ENCODE measurements at places on chromosomes 2 and 18. TPM values are rescaled to one million over a fixed set of nuclear protein-coding genes. Genes with fewer than 3 reads are reported as not detected.

MAIP1 gene
- total RNA-seq, result 28.5 TPM

DNA sequence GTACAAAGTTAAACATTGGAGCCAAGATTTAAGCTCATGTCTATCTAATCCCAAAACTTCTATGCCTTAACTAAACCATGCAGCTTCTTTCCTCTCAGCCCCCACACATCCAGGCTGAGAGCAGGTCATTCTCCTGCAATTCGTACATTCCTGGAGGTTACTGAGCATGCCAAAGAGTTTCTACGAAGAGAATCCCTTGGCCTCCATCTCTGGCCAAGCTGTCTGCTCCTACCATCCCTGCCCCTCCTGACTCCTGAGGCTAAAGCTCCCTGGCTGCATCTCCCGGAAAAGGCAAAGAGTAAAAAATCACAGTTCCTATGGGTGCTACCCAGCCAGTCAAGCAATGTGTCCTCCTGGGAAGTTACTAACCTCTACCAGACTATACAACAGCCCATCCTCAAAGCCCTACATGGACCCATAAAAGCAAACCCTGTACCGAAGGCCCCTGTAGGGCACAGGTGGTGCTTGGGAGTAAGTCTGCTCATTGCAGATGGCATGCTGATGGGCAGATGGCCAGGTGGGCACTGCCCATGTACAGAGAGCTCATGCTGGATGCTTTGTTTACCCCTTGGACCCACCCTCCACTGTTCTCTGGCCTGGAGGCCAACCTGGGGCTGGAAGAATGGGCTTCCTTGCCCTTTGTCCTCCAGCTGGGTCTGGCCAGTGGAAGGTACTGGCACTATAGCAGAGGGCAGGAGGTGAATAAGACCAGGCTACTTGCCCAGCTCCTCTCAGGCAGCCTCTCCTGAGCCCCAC lies 99.5 kb downstream of the TTC32 start:
- DNase-seq, result no peak

GRCh38 chr18:49441338-49441938 lies 19.0 kb downstream of the DYM start:
- no peak for DNase-seq

COL3A1 gene
- not detected for total RNA-seq

Measured in H1 (cell line).